ENCODE measurements at places on chromosomes 4 and X.

- no peaks in the 10 kb centered on the region for H3K36me3 ChIP-seq
- H3K4me1 ChIP-seq = peaks cover 2% of the 10 kb centered on the region
- no peak overlapping the region for H3K27ac ChIP-seq
- H3K4me3 ChIP-seq = no peak overlapping the region
Measured at GRCh38 chr4:178414042-178414441, 971.8 kb upstream of the AGA start.

DNA sequence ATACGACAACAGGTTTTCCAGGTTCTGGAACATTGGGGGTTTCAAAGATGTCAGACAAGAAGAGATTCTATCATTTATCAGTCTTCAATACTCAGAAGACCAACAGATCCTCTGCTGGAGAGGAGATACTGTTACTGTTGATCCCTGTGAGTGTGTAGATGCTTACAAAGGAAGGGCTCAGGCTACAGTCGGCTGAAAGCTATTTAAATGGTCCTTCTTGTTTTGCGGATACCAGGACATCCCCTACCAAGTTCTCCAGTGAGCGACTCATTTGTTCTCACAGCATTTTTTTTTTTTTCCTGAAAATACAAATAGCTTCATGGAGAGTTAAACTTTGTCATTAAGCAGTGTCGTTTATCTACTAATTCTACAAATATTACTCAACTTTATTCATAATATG, 201.6 kb downstream of the CAMK2D start:
- DNase-seq = no peak
- H3K4me1 ChIP-seq = peaks cover 15% of the 10 kb centered on the region
- H3K36me3 ChIP-seq = no peaks in the 10 kb centered on the region
- no peak overlapping the region for H3K27ac ChIP-seq
- H3K27me3 ChIP-seq = no peaks in the 10 kb centered on the region

GRCh38 chr4:156321203-156321602, 367.5 kb upstream of the CTSO start:
- H3K4me3 ChIP-seq = no peak overlapping the region
- H3K4me1 ChIP-seq = peaks cover 10% of the 10 kb centered on the region
- no peak overlapping the region for H3K27ac ChIP-seq
- H3K27me3 ChIP-seq = no peaks in the 10 kb centered on the region
- no peak for DNase-seq
- peaks cover 3% of the 10 kb centered on the region for H3K36me3 ChIP-seq

- peak overlapping the region; percentile 86 for H3K4me3 ChIP-seq
- DNase-seq = peak; percentile 49
- H3K27ac ChIP-seq = peak overlapping the region; percentile 97
- H3K36me3 ChIP-seq = no peaks in the 10 kb centered on the region
- H3K4me1 ChIP-seq = peaks cover 34% of the 10 kb centered on the region
Measured at GRCh38 chr4:151409470-151410313, 716 bp downstream of the FHIP1A start.

DNA sequence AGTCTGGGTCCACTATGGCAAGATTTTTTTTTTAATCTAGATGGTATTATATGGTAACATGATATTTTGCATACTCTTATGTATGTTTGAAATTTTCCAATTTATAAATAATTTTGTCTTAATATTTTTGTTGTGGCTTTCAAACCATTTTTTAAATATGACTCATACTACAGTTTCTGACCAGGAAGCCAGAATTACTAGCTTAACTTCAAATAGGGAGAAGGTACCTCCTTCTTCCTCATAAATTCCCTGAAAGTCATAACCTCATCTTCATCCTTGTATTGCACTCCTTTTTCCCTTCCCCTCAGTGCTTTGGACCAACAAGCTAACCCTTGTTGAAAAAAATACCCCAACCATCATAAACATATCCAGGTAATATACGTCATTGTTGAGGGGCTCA, 21.6 kb downstream of the ARAP2 start:
- H3K27ac ChIP-seq = no peak overlapping the region
- H3K36me3 ChIP-seq = no peaks in the 10 kb centered on the region
- no peak for DNase-seq
- H3K4me1 ChIP-seq = peaks cover 21% of the 10 kb centered on the region
- H3K4me3 ChIP-seq = no peak overlapping the region
